ENCODE measurements at places on chromosomes 11 and 22.

- DNase-seq = no peak
Observed at GRCh38 chr22:16953206-16954059, 54.6 kb downstream of the GAB4 start.

DNA sequence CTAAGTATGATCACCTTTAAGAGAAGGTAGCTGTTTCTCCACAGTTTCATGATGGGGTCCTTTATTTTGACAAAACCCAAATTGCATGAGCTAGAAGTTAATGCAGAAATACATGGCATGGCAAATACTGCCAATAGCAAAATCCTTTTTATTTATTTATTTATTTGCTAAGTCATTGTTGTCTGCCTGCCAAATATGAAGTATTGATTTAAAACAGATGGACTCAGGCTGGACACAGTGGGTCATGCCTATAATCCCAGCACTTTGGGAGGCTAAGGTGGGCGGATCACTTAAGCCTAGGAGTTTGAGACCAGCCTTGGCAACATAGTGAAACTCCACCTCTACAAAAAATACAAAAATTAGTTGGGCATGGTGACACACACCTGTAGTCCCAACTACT lies 52.4 kb downstream of the LARGE2 start:
- no peak for DNase-seq

DNA sequence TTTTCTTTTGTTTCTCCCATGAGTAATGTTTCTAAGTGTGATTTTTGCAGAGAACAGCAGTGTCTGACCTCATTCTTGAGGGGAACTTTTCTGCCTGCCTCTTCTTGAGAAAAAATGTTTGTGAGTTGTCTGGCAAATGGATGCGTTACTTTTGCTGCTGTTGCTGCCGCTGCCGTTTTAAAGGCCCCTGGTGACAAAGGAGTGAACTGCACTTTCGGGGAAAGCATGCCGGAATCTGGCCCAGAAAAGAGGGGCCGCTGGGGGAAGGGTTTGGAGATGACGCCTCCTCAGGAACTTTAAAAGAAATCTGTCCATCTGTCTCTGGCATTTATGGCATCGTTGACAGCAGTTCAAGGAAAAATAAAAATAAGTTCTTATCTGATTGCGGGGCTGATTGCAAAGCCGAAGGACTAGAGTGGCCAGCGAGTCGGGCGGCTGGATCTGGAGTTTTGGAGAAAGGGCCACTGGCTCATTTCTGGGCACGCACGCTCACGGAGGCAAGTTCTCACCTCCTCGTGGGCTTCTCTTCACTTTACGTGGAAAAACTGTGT lies 16.5 kb downstream of the ZBTB16 start:
- peak; percentile 43 for DNase-seq

DNA sequence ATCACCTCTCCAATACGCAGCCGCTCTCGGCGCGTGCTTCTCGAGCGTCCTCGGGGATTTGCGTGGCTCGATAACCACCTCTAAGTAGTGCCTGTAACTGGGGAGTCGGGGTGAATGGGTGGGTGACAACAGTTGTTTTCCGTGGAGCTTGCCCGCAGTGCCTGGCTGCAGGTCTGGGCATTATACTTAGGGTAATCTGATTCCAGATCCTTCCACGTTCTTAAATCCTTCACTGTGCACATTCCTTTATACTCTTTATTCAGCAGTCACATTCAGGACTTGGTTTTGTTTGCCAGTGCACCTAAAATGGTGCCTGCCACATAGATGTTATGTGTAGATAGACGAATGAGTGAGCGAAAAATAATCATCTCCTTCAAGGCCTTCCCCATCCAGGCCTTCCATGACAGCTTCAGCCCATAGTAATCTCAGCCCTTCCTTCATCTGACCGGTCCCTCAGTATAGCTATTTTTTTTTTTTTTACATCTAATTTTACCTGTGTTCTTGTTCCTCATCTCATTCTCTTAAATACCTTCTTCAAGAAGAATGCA lies 602 bp downstream of the NAT10 start:
- DNase-seq = peak; percentile 34

DNA sequence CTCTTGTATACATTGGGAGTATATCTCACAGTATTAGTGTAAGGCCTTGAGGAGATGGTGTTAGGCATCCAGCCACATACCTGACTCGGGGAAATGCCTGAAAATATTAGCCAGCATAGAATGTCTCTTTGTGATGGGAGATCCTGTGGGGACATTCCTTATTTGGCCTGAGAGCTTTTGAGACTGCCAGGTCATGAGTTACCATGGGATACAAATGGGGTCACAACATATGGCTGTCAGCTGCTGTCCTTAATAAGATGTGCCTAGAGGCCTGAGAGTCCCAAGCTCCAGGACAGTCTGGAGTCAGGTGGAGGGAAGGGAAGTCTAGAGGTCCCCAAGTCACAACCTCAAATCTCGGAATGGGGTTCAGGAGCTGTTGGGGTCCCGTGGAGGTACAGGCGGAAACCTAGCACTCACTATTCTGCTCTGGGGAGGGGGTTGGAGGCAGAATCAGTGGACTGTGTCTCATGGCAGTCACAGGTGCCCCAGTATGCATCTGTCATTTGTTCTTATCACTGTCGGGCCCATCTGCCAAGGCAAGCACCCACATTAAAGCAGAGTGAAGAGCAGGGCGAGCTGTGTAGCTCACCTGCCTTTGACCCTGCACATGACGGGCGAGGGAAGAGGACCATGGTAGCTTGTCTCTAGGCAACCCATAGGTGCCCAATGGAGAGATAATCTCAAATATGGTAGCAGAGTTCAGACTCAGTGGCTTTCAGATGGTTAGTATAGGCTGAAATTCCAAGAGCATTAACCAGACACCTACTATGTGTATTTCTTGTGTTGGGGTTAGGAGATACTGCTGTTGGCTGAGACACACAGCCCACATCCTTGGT lies 29.9 kb downstream of the KCNQ1OT1 start:
- DNase-seq = no peak

DNA sequence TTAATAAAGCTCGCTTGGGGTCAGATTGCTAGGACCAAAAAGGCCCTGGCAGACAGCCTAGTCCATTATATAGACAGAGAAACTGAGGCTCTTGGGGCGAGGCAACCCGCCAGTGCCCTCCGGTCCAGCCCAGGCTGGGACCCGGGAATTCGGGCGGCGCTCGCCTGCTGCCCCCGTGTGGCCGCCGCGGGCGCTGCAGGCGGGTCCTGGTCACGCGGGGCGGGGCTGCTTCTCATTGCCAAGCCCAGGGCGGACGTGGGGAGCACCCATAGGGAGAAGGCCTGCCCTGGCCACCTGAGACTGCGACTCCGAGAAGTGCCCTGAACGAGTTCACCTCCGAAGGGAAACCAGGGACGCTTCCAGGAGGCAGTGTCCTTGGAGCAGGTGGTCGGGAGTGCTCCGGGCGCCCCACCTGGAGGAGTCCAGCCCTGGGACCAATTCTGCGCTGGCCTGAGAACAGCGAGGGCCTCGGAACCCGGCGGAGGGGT lies 36.0 kb upstream of the CSNK1E start:
- peak; percentile 16 for DNase-seq

- DNase-seq = no peak
Observed at GRCh38 chr11:117997823-117998579, 11.8 kb downstream of the IL10RA start.

DNA sequence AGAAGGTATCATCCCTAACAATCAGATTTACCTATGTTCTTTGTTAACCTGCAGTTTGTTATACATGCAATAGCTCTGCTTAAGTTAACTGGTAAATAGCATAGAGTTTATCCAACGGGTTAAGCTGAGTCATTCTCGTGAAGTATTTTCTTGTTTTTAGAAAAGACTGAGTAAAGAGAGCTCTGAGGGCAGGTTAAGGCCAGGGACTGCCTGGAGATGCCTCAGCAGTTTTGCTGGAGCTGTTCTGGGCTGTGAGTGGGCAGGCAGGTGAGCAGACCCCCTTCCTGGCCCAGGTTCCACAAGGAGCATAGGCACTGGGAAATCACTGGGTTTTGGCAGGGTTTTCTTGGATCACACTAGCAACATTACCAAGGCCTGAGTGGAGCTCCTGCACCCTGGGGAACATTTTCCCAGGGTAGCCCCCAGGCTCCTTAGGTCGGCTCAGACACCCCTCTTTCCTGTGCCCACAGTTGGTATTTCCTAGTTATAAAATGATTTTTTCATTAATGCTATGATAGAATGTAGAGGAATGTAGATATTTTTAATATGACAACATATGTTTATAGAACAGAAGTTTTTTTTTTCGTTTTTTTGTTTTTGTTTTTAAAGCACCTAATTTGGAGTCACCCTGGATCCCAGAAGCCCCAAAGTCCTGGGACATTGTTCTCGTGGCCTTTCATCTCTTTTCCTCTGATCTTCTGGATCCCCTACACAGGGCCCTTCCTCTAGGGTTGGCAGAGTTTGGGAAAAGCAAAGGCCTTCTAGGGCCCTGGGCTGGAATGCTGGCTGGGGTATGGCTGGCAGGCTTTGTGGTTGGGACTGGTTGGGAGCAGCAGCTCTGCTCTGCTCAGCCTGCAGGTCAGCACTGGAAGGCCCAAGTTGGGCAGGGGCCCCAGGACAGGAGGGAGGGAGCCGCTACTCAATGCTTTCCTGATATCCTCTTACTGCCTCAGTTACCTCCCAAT lies 26.7 kb downstream of the IRAG1 start:
- no peak for DNase-seq

- DNase-seq = no peak
Observed at GRCh38 chr11:103035216-103035615, 56.7 kb downstream of the DCUN1D5 start.

DNA sequence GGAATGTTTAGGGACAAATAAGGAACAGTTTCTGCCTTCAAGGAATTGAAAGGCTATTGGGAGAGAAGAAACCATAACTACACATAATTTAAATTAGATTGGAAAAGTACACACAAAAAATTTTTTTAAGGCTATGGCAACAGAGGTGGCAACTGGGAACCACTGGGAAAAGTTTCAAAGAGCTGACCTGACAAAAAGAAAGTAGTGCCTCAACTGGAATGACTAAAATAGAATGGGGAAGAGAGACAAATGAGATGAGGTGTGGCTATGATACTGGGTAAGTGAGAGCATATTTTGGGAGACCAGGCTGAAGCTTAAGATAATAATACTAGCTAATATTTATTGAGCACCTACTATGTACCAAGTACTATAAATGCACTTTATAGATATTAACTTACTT lies 2.9 kb upstream of the AKIP1 start:
- DNase-seq = no peak

GRCh38 chr11:124900464-124900863 lies 2.8 kb upstream of the ROBO4 start:
- DNase-seq = no peak

GRCh38 chr11:85939099-85940015 lies 84.2 kb downstream of the CCDC83 start:
- no peak for DNase-seq

DNA sequence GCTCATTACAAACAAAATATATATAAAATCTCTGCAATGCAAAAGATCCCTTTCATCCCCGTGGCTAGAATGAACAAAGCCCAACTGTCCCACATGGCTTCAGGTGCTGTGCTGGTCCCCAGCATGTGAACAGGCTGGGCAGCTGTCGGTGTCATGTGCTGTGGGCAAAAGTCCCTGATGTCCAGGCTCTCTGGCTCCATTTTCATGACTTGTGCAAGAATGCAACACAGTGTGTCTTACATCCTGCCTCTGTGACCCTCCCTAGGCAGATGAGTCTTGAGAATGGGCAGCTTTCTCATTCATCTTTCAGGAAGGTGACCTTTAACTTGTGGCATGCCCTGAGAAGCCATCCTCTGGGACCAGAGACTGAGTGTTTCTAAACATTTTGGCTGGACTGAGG lies 14.5 kb downstream of the GUCD1 start:
- no peak for DNase-seq

GRCh38 chr11:115644856-115645255 lies 140.6 kb upstream of the CADM1 start:
- no peak for DNase-seq

GRCh38 chr11:67507242-67507863 lies 609 bp downstream of the CDK2AP2 start:
- DNase-seq = no peak

GRCh38 chr11:108034034-108034433 lies 25.3 kb downstream of the CUL5 start:
- DNase-seq = no peak

DNA sequence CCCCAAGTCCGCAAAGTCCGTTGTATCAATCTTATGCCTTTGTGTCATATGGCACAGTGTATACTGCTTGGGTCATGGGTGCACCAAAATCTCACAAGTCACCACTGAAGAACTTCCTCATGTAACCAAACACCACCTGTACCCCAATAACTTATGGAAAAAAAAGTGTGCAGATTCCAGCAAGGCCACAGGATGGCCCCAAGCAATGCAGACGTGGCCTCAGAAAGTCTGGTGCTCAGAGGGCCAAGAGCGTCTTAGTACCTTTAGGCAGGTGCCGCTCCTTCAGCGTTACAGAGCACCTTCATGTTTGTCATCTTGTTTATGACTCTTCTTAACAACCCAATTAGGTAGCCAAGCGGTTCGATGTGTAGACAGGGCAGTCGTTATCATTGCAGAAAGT lies 65.3 kb downstream of the PRDM11 start:
- DNase-seq = no peak

- no peak for DNase-seq
Observed at GRCh38 chr11:35014346-35014745, 97.9 kb downstream of the PDHX start.

DNA sequence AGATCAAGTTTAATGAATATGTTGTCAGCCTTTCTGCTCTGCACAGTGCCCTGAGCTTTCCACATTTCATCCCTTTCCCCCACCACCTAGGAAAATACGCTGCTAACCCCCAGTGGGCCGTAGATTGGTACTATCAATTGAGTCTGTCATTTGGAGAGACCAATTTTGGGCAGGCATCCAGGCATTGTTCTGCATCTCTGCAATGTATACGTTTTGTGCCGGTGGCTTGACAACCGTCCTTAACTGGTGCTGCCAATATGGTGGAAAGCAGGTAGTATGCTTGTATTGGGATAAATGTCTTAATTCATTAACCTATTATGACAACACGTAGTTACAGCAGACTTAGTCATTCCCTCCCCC lies 1.3 kb downstream of the ELMOD1 start:
- DNase-seq = no peak

GRCh38 chr11:95904009-95904650 lies 19.8 kb downstream of the MTMR2 start:
- DNase-seq = no peak

GRCh38 chr11:44300844-44301563 lies 8.9 kb downstream of the ALX4 start:
- no peak for DNase-seq

DNA sequence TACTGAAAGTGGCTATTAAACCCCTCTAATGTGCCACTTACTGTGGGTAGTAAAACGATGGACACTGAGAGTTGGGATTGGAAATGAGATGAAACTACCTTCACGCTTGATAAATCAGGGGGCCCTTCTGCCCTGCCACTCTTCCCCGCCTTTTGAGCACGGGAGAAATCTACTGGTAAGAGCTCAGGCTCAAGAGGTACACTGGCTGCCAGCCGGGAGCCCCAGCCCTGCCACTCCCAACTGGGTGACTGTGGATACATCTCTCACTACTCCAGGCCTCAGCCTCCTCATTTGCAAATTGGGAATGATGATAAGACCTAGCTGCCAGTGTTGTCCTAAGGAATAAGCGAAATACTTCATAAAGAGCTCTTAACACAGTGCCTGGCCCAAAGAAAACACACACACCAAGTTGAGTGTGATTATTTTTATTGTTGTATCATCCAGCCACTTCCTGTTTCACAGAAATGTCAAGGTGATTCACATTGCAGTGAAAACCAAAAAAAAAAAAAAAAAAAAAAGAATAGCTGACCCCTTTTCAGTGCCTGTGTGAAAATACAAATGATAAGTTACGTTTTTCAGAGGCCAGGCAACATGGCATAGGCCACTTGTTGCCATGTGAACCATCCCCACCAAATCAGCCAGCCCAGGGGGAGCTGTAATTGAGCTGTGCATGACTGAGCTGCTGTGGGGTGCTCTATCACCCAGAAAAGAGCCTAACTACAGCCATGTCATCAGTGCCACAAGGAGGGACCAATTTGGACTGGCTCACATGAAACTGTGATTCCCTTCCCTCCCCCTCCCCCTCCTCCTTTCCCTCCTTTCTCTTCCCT lies 4.4 kb upstream of the ZNRD2 start:
- no peak for DNase-seq

Data from Kasumi-1 (cell line).